Mesendoderm (in vitro differentiated cells): ENCODE measurements at places on chromosomes 4 and X.
A peak's percentile ranks its signal among the peaks of the same experiment; 100 is the strongest.

DNA sequence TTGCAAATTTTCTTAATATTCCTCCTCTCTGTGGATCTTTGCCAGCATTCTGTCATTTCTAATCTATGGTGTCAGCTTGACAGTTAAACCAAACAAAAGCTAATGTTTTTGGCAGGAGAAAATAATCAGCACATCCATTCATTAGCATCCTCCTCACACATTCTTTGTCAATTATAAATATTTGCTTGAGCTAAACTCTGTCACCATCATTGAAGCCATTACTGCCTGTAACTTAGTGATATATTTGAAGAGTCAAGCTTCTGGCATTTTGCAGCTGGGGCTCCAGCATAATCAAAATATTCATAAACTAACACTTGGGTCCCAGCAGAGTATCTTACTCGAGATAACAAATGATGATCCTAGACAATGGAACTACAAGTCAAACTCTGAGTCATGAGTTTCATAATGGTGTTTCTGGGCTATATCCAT is 126.1 kb downstream of the EIF4E start:
- no peaks in the 10 kb centered on the region for H3K36me3 ChIP-seq
- H3K4me1 ChIP-seq: no peaks in the 10 kb centered on the region
- no peaks in the 10 kb centered on the region for H3K27me3 ChIP-seq
- H3K4me3 ChIP-seq: no peak overlapping the region
- DNase-seq: no peak
- no peak overlapping the region for H3K27ac ChIP-seq

DNA sequence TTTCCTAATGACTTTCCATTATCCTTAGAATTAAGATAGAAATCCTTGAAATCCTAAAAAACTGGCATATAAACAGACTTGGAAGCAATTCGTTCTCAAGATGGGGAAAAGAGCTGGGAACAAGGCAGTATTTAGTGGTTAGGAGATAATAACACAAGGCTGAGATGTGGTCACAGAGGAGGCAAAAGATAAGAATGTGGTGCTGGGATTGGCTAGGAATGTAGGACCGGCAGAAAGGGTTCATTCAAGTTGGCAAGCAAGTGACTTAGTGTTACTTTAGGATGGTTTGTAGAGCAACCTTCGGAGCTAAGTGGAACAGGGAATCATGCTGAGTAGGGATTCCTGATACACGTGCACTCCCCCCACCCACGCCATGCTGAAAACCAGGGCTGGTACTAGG is 121.9 kb upstream of the RPS6KA3 start:
- H3K27ac ChIP-seq: no peak overlapping the region
- no peak for DNase-seq
- H3K4me1 ChIP-seq: no peaks in the 10 kb centered on the region
- no peaks in the 10 kb centered on the region for H3K27me3 ChIP-seq
- no peaks in the 10 kb centered on the region for H3K36me3 ChIP-seq

DNA sequence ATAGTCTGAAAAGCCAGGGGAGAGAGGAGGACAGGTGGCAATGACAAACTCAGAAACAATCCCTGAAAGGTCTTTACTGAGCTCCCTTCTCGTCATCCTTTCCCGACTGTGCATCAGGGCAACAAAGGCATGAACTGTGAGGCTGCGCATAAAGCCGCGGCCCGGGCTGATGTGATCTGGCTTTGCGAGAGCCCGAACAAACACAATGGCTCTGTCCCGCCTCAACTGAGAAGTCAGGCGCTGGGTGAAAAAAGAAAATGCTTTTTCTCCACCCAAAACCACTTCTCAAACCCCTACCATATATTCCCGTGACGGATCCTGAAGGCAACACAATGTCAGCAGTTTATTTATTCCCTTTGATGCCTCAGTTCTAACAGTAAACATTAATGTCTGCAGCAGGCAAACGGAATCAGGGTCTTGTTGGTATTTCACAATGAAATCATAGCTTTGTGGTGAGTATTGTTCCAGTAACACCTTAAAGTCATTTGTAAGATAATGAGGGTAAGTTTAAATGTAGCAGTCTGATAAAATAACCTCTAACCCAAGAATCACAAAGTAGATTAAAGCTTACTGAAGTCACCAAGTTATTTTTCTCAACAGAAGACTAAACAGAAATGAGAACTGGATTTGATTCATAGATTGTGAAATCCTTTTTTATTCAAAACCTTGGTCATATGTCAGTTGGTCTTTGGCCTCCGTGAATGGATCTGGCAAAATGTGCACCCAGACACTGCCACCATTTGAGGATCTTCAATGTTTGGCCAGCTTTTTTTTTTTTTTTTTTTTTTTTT is 67.4 kb downstream of the APBB2 start:
- H3K36me3 ChIP-seq: no peaks in the 10 kb centered on the region
- H3K27ac ChIP-seq: peak overlapping the region; percentile 38
- peaks cover 2% of the 10 kb centered on the region for H3K4me1 ChIP-seq
- H3K4me3 ChIP-seq: no peak overlapping the region
- DNase-seq: no peak

- no peaks in the 10 kb centered on the region for H3K27me3 ChIP-seq
- H3K4me1 ChIP-seq: no peaks in the 10 kb centered on the region
- H3K36me3 ChIP-seq: no peaks in the 10 kb centered on the region
- no peak for DNase-seq
Measured at GRCh38 chrX:37847733-37848197, 394 bp upstream of the DYNLT3 start.

GRCh38 chrX:154661899-154662298 is 8.5 kb upstream of the CTAG2 start:
- no peak for DNase-seq
- H3K4me1 ChIP-seq: no peaks in the 10 kb centered on the region
- no peak overlapping the region for H3K27ac ChIP-seq
- H3K27me3 ChIP-seq: no peaks in the 10 kb centered on the region

- H3K4me3 ChIP-seq: no peak overlapping the region
- H3K27ac ChIP-seq: no peak overlapping the region
- H3K27me3 ChIP-seq: no peaks in the 10 kb centered on the region
- DNase-seq: peak; percentile 36
Measured at GRCh38 chrX:149638860-149639259, 7.3 kb upstream of the TMEM185A start.

DNA sequence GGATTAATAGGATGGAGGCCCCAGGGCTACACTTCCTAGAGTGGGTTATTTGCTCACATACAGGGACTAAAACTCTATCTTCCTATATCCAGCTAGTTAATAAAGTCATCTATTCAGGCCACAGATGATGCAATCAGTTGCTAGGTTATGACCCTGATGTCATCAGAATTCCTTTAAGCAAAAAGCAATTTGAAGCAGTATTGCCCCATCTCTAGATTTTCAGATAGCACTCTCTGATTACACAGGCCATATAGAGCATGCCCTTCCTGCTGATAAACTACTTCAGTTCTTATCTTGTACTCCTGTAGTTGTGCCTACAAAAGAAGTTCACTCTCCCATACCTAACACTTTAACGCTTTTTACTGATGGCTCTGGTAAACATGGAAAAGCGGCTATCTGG is 84.8 kb downstream of the TMEM144 start:
- H3K36me3 ChIP-seq: no peaks in the 10 kb centered on the region
- no peaks in the 10 kb centered on the region for H3K4me1 ChIP-seq
- no peak overlapping the region for H3K4me3 ChIP-seq
- no peaks in the 10 kb centered on the region for H3K27me3 ChIP-seq

GRCh38 chr4:35559559-35560365 is 684.6 kb downstream of the ARAP2 start:
- H3K27me3 ChIP-seq: no peaks in the 10 kb centered on the region
- H3K4me1 ChIP-seq: no peaks in the 10 kb centered on the region
- H3K36me3 ChIP-seq: no peaks in the 10 kb centered on the region
- H3K27ac ChIP-seq: no peak overlapping the region
- H3K4me3 ChIP-seq: no peak overlapping the region

DNA sequence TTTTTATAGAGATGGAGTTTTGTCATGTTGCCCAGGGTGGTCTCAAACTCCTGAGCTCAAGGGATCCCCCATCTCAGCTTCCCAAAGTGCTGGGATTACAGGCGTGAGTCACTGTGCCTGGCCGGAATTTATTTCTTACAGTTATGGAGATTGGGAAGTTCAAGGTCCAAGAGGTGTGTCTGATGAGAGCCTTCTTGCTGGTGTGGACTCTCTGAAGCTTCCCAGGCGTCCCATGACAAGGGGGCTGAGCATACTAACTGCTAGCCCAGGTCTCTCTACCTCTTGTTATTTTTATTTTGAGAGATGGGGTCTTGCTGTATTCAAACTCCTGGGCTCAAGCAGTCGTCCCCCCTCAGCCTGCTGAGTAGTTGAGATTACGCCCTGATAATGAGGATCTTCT is 2.9 kb upstream of the NSD2 start:
- no peak overlapping the region for H3K4me3 ChIP-seq
- DNase-seq: no peak
- H3K4me1 ChIP-seq: peaks cover 3% of the 10 kb centered on the region
- H3K27me3 ChIP-seq: peaks cover 16% of the 10 kb centered on the region

- DNase-seq: no peak
- H3K4me3 ChIP-seq: no peak overlapping the region
- H3K27me3 ChIP-seq: no peaks in the 10 kb centered on the region
- no peaks in the 10 kb centered on the region for H3K4me1 ChIP-seq
Measured at GRCh38 chr4:179292468-179292867, 1850.2 kb upstream of the AGA start.

DNA sequence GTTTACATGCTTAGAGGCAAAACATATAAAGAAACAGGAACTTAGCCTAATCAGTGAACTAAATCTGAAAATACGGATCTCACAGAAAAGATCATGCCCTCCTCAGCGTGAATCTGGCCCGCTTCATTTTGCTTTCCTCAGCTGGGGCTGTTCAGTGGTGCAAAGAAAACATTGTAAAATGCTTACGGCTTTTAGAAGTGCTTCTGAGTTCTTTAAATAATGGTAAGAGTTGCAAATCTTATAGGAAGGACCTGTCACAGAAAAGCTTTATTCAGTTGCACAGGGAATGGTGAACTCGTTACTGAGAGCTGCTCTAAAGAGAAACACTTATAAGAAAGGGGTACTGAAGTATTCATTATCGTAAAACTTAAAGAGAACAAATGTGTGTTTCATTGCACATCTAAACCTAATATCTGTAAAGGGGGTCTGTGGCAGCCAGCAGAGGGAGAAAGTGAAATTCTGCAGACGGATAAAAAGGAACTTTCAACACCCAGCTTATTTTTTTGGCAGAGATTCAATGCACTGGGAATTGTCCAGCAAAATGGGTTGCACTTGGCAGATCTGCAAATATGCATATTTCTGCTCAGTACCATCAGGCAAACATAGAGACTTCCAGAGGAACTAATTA is 139.2 kb upstream of the ANK2 start:
- H3K27ac ChIP-seq: no peak overlapping the region
- no peak overlapping the region for H3K4me3 ChIP-seq
- no peaks in the 10 kb centered on the region for H3K27me3 ChIP-seq
- no peaks in the 10 kb centered on the region for H3K36me3 ChIP-seq

DNA sequence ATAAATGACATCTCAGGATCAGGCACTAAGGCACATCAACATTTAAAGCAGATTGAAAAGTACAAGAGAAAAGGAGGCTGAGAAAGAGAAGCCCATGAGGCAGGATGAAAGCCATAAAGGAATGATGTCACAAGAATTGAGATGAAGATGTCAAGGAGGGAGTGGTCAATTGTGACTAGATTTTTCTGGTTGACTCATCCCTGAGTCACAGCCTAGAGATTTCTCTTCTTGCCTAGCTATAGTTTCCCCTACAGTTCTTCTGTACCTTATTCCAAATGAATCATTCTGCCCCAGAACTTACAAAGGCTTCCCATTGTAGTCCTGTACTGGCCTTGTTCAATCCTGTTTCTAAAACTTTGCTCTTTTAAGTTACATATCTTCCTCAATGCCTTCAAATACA is 3.4 kb upstream of the USP53 start:
- H3K4me1 ChIP-seq: peaks cover 2% of the 10 kb centered on the region
- no peaks in the 10 kb centered on the region for H3K27me3 ChIP-seq
- H3K36me3 ChIP-seq: no peaks in the 10 kb centered on the region

DNA sequence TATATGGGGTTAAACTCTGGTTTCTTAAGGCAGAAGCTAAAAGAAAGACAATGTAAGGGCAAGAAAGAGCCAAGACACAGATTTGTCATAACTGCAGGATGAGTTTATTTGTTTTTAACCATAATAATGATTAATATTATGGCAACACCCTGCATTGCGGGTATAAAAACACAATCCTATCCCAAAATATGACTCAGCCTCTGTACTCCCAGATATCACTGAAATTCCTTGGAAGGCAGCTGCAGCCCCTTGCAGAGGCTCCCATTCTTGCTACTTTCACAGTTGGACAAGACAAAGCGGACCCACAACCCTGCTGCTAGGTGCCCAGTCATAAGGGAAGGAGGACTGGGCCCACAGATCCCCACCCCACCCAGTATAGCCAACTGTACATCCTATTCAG is 20.4 kb upstream of the FGF16 start:
- no peak overlapping the region for H3K27ac ChIP-seq
- no peak overlapping the region for H3K4me3 ChIP-seq
- no peaks in the 10 kb centered on the region for H3K36me3 ChIP-seq
- no peak for DNase-seq
- H3K27me3 ChIP-seq: no peaks in the 10 kb centered on the region
- no peaks in the 10 kb centered on the region for H3K4me1 ChIP-seq
